Stimulated activated CD4-positive, alpha-beta T cell treated with anti-CD3 and anti-CD28 coated beads, Interleukin-2, amount 100 ng/mL, for 4 hours (primary cell): ENCODE measurements at places on chromosomes 5 and 9.

GRCh38 chr5:138981131-138981530, 106.0 kb upstream of the LRRTM2 start:
- no peak for DNase-seq

DNA sequence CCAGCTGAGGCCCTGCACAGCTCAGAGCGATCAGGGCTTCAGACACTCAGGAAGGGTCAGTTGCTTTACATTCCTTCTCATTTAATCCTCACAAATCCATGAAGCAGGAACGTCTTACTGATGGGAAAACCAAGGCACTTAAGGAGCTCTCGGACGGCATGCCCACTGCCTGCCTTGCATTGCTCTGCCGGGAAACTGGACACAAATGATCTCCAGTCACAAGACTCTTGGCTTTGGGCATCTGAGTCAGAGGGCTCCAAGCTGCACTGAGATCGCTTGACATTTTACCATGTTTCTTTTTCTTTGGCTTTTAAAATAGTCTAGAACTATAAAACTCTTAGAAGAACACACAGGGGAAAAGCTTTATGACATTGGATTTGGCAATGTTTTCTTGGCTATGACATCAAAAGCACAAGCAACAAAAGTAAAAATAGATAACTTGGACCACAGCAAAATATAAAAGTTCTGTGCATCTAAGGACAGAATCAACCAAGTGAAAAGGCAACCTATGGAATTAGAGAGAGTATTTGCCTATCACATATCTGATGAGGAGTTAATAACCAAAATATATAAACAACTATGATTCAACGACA, 43.6 kb upstream of the HRH2 start:
- no peak for DNase-seq

- DNase-seq, result no peak
These were observed 2362.5 kb upstream of the WWC1 start for GRCh38 chr5:165928971-165929370.

- no peak for DNase-seq
These were observed 125.3 kb upstream of the DAPK1 start for GRCh38 chr9:87372356-87372851.

GRCh38 chr9:121298689-121299466, 30.9 kb downstream of the GSN start:
- DNase-seq, result no peak

DNA sequence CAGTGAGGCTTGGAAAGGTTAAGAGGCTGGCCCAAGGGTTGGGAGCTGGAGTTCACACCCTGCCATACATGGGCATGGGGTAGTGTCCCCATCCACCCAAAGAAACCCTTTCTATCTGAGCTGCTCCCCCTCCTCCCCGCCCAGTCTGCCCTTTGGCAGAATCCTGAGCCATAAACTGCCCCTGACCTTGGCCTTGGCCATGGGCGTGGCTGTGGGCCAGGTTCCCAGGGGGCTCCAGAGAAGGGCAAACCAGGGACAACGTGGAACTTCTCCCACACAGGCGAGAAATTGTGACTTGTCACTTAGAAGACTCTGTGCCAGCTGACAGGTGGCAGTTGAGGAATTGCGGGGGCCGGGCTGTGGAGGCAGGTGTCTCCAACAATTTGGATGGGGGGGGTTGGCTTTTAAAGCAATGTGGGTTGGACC, 4.8 kb downstream of the FAM78A start:
- DNase-seq, result no peak

GRCh38 chr9:76032797-76033373, 142.4 kb downstream of the PCSK5 start:
- no peak for DNase-seq

- peak; percentile 51 for DNase-seq
These were observed 229.4 kb downstream of the DMAC1 start for GRCh38 chr9:7570107-7570720.

- no peak for DNase-seq
These were observed 15.9 kb downstream of the EBF1 start for GRCh38 chr5:159083548-159084452.

GRCh38 chr5:7657153-7657552, 193.8 kb downstream of the CFAP90 start:
- no peak for DNase-seq

- no peak for DNase-seq
These were observed 13.5 kb upstream of the MAP1B start for GRCh38 chr5:72093824-72094223.

GRCh38 chr5:172932313-172933017, 26.8 kb upstream of the RPL26L1 start:
- peak; percentile 63 for DNase-seq

- no peak for DNase-seq
These were observed 54.2 kb downstream of the FNBP1 start for GRCh38 chr9:129988607-129989361.

- no peak for DNase-seq
These were observed 27.6 kb downstream of the ABCA1 start for GRCh38 chr9:104900324-104900723.

DNA sequence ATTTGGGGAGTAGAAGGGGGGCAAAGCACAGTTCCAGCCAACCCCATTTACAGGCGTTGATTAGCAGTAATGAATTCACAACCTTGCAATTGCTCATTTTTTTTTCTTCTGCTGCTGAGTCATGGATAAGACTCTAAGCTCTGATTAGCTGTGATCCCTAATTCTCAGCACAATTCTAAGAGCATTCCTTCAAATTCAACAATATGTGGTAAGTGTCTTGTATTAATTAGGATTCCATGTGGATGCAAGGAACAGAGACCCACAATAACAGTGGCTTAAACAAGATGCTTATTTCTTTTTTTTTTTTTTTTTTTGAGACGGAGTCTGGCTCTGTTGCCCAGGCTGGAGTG, 133.4 kb downstream of the PALM2AKAP2 start:
- DNase-seq, result no peak

DNA sequence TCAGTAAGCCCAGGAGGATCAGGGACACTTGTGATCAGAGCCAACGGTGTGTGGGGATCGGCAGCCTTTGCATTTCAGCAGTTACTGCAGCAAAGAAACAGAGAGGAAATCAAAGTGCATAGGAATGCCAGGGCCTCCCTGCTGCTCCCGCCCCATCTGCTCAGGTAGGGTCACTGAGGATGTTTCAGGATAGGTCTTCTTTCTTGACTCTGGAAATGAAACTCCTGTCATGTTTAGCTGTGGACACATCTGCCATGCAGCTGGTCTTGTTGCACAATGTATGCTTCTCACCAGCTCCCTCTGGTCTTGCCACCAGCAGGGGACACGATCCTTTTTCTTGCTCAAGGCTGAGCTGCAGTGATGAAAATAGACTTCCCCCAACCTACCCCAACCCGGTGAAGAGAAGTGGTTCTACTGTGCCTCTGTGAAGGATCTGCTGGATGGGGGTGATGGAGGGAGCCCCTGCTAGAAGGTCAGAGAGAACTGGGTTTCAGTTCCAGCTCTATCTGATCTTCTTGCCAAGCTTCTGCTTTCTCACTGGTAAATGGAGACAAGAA, 185.2 kb upstream of the KLF4 start:
- no peak for DNase-seq

DNA sequence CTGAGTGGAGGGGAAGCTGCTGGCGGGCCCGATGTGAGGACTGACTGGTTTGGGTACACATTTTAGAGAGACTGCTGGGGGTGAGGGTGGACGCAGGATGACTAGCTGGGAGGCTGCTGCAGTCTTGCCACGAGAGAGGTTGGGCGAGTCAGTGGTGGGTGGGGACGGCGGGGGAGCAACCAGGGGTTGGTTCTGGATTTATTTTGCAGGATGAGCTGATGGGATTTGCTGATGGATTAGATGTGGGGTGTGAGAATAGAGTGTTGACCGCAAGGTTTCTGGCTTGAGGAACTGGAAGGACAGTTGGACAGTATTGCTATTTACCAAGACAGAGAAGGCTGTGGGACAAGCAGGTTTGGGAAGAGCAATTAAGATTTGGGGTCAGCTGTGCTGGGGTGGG, 5.8 kb upstream of the NDST1 start:
- DNase-seq, result no peak

GRCh38 chr5:31635446-31635845, 3.5 kb upstream of the PDZD2 start:
- DNase-seq, result no peak

GRCh38 chr9:113125386-113126035, 25.3 kb upstream of the SLC31A2 start:
- DNase-seq, result no peak

GRCh38 chr5:117652958-117653280, 1078.3 kb upstream of the SEMA6A start:
- no peak for DNase-seq

DNA sequence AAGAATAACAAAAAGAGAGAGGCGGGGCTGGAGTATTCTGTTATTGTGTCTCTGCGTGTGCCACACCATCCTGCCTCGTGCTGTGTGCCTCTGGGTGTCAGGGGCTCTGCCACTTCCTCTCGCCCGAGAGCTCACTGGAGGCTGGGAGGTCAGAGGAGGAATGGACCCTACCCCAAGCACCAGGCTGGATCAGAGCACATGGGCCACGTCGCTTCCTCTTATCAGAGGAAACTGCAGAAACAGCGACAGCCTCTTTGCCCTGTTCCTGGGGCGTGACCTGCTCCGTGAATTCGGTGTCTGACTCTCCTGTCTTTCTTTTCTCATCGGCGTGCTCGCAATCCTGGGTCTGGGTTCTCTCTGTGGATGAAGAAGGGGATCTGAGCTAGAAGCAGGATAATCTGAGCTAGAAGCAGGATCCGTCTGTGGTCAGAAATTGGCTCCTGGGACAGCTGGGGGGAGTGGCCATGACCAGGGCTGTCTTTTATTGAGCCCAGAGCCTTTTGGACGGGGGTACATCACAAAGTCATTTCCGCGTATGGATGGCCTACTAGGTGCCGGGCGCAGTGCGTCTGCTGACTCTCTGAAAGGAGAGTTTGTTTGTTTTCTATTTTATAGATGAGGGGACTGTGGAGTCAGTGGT, 150.3 kb upstream of the COL5A1 start:
- DNase-seq, result no peak

GRCh38 chr5:169875731-169876130, 104.6 kb downstream of the INSYN2B start:
- no peak for DNase-seq

GRCh38 chr9:74277532-74277931, 219.6 kb upstream of the RORB start:
- no peak for DNase-seq

GRCh38 chr5:121296356-121296755, 555.3 kb upstream of the FTMT start:
- no peak for DNase-seq

DNA sequence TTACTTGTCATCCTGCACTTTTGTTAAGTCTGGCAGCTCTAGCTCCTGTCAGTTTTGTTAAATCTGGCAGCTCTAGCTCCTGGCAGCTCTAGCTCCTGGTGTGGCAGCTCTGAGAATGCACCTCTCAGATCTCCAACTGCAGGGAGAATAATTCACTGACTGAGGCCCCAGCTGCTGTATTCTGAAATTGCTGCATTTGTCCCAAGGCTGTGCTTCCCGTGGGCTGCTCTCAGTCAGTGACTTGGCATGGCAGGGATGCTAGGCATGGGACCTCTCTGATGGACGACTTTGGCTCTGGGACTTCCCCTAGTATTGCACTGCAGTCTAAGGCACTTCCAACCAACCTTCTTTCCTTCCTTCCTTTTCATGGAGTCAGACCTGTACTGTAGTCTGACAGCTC, 475.7 kb downstream of the CCDC171 start:
- no peak for DNase-seq
